ENCODE measurements at places on chromosomes 2 and 18.

GRCh38 chr2:119765433-119766002 lies 5.8 kb downstream of the PTPN4 start:
- DNase-seq = no peak

- no peak for DNase-seq
Measured at GRCh38 chr18:7592305-7593071, 25.4 kb downstream of the PTPRM start.

DNA sequence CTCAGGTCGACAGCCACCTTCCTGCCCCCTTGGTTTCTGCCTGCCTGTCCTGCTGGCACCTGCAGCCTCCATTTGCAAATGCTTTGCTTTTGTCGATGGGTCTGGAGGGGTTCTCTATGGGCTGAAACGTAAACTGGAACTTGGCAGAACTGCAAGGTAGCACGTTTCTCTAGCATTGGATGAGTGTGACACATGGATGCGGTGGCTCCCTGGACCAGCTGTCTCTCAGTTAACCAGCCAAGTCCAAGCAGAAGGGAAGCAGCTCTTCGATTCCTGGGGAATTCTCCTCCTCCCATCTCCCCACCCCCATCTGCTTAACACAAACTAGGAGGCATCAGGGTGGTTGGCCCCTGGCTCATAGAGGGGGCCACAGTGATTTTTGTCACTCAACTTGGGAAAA lies 57.3 kb downstream of the ITGB1BP1 start:
- no peak for DNase-seq

- no peak for DNase-seq
Measured at GRCh38 chr2:29130295-29130694, 15.1 kb downstream of the CLIP4 start.

DNA sequence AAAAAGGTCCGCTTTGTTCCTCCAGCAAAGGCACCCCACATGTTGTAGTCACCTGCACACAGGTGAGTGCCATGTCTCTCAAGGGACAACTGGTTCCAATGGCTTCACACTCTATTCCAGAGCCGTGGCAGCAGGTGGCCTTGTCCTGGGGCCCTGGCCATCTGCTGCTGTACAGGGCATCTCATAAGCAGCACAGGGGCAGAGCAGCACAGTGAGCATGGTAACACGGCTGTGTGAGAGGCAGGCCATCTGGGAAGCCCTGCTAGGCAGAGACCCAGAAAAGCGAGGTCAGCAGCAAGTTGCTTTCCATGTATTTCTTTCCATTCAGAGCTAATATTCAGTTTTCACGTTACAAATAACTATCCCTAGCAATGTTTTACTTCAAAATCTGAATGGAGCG lies 54.7 kb downstream of the CMPK2 start:
- DNase-seq = no peak
